GM13976 (cell line): ENCODE measurements at places on chromosomes 6 and 20.

- DNase-seq: no peak
Observed at GRCh38 chr6:44940367-44940766, 387.8 kb upstream of the RUNX2 start.

GRCh38 chr6:14037402-14038277 is 79.9 kb upstream of the CD83 start:
- DNase-seq: no peak

DNA sequence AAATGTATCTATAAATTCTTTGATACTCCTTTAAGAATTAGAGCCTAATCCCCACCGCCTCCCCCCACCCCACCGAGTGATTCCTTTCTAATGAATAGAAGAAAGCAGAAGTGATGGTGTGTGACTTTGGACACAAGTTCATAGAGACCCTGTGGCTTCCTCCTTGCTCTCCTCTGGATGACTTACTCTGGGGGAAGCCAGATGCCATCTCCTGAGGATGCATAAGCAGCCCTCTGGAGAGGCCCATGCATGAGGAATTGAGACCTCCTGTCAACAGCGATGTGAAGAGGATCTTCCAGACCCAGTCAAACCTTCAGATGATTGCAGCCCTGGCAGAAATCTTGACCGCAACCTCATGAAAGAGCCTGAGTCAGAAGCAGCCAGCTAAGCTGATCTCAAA is 21.1 kb downstream of the AHCY start:
- no peak for DNase-seq

- no peak for DNase-seq
Observed at GRCh38 chr6:41222045-41222444, 6.1 kb upstream of the TREML4 start.

GRCh38 chr20:1418350-1418749 is 25.5 kb upstream of the FKBP1A start:
- no peak for DNase-seq

DNA sequence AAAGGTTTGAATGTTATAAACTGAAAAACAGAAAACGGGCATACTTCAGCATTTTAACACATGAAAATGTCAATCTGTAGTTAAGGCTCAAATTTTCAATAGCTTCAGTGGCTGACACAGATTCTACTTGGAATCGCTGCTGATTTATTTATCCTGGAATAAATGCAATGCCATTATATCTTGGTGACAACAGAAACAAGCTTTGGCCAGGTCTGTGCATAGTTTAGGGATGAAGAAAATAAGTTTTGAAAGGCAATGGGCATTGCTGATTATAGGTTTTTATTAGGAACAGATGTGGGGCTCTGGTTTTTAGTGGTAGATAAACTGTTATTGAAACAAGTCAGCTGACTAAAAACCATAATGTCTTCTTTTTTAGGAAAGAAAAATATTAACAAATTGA is 96.8 kb upstream of the SOX4 start:
- no peak for DNase-seq

- DNase-seq: no peak
Observed at GRCh38 chr20:18087054-18087453, 29.3 kb upstream of the OVOL2 start.
